Mucosa of gallbladder (tissue), 1 donor: ENCODE measurements at places on chromosomes 12 and 14.

DNA sequence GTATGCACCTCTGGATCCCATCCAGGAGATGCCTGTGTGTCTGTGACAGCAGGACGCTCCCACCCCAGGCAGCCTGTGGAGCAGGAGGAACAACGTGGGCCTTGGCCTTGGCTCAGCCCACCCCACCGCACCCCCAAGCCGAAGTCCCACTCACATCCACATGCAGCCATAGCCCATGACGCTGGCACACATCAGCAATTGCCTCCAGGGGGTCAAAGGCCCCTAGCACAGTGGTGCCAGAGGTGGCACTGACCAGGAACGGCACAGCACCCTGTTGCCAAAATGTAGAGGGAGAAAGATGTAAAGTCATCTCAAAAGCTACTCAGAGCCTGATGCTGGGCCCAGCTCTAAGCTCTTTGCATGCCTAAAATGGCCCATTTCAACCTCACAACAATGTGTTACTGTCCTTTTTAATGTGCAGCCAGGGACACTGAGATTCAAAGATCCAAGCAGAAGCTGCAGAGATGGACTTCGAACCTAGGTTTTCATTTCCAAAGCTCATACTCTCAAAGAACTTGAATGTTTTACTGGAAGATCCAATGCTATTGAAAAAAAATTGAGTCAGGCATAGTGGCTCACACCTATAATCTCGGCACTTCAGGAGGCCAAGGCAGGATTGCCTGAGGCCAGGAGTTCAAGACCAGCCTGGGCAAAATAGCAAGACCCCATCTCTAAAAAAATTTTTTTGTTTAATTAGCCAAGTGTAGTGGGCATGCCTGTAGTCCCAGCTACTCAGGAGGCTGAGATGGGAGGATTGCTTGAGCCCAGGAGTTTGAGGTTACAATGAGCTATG, 19.2 kb upstream of the ZNF740 start:
- no peak for DNase-seq

- peak; percentile 83 for DNase-seq
Measured at GRCh38 chr12:109461846-109462756, 15.0 kb downstream of the KCTD10 start.

DNA sequence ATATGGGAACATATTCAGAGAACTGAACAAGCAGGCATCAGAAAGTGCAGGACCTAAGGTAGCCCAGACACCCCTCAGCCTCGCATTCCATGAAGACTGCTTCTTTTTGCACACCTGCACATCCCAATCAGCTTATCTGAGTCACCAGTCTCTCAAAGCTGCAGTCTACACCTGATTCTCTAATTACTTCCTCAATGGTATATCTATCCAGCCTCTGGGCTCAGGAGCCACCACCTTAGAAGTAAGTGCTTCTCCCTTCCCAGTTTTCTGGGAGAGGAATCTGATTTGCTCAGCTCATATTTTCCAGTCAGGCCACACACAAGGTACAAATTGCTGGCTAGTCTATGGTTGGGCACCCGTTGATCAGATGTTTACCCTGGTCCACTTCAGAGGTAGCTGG, 21.7 kb downstream of the TC2N start:
- DNase-seq: no peak

- no peak for DNase-seq
Measured at GRCh38 chr12:47965581-47965980, 2.2 kb downstream of the TMEM106C start.

DNA sequence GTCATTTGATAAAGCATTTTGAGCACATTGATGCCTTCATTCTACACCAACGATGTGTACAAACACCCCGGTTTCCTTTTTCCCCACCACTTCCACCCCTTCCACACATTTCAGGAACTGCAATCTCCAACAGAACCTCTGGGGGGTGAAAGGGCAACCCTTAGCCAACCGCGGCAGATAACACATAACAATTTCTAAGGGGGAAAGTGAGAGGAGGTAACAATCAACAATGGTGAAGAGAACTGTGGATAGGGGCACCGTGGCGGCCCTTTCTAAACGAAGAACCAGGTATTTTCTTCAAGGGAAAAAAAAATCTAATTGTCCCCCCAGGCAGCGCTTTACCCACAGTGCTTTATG, 1.1 kb downstream of the KITLG start:
- DNase-seq: no peak

DNA sequence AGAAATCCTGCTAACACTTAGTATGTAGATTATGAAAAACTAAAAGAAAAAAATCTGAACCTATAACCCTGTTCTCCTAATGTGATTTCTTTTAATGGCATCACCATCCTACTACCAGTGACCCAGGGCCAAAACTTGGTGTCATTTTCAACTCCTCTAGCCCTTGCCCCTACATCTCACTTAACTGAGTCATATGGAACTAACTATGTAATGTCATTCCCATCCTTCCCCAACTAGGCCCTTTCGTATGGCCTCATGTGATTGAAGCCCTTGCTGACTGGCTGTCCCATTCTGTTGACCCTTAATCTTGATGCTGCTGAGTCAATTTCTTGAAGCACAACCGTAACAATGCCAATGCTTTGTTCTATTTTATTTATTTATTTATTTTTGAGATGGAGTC, 7.6 kb downstream of the DMAC2L start:
- DNase-seq: no peak

DNA sequence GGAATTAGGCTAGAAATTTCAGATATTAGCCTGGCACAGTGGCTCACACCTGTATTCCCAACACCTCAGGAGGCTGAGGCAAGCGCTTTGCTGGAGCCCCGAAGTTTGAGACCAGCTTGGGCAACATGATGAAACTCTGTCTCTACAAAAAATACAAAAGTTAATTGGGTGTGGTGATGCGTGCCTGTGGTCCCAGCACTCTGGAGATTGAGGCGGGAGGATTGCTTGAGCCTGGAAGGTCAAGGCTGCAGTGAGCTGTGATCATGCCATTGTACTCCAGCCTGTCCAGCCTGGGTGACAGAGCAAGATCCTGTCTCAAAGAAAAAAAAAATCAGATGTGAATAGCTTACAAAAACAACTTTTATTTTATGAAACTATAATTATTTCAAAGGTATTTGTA, 15.1 kb downstream of the FRMD6 start:
- DNase-seq: no peak

DNA sequence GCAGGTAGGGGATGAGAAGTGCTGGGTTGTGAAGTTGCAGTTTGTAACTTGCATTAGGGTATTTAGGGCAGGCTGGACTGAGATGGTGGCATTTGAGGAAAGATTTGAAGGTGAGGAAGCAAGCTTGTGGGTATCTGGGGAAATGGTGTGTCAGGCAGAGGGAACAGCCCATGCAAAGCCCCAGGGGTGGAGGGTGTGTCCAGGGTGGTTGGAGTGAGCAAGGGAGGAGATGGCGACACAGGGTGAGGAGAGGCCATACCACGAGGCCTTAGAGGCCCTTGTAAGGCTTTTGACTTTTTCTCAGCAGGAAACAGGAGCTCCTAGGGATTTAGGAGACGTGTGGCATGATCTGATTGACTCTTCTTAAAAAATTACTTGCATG, 136.9 kb downstream of the NUAK1 start:
- no peak for DNase-seq

DNA sequence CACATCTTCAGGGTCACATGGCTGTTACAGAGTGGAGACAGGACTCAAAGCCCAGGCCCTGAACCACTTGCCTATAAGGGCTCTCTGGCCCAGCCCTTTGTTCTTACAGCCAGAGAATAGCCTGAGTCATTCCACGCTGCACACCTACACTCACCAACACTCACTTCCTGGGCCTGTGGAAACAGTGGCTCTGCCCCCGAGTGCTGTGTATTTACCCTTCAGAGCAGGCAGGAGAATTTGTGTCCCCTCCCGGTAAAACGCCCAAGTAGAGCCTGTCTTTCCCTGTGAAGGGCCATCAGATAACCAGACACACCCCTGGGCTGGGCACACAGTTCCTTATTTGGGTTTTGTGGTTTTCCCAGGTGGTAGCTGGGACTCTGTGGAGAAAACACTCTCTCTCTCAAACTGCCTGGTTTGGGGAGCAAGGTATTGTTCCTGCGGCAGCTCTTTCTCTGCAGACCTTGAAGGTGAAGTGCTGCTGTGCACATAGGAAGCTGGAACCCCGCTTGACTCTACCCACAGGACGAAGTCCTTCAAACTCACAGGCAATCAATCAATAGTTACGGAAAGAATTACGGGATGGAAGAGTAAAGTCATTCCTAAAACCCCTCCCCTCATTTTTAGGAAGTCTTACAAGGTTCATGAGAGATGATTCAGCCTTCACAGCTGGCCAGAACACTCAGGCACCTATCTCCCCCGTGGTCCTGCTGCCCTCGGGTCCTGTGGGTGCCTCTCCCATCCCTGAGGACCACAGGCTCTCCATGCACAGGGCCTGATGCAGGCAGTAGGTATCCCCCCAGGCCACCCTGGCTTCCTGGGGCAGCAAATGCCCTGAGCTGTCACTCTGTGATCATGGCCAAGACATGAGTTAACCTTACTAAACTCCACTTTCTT, 20.3 kb downstream of the FIGNL2 start:
- peak; percentile 45 for DNase-seq

DNA sequence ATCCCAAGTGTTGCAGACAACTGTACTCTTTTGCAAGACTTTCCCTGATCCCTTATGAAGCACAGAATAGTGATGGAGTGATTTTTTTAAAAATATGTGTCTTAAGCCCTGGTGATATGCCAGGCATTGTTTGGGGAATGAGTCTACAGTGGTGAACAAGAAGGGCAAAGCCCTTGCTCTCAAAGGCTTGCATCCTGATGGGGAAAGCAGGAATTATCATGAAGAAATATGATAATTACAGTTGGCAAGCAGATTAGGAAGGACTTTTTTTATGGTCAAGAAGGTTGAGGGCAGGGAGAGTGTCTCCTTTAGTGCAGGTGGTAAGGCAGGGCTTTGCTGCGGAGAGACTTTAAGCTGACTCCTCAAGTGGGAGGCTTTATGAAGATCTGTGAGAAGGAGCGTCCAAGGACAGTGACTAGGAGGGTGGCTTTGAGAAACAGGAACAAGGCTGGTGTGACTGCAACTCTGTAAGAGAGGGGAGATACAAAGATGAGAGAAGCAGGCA, 100.2 kb downstream of the SYNE2 start:
- no peak for DNase-seq

DNA sequence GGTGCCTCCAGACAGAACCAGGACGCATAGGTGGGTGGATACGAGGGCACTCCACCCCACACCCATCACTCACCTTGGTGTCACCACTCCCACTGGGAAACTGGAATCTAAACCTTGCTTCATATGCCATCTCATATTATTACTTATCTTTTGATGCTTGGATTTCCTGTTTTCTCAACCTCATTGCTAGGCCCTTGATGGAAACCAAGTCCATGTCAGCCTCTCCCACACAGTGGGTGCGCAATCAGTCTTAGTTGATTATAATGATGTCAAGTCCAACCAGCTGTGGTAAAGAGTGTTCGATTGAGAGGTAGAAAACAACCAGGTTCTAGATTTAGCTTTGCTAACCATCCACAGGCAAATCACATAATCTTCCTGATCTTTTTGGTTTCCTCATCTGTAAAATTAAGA, 584 bp upstream of the DDHD1 start:
- no peak for DNase-seq

GRCh38 chr14:60343571-60344071, 94.6 kb downstream of the PPM1A start:
- no peak for DNase-seq

DNA sequence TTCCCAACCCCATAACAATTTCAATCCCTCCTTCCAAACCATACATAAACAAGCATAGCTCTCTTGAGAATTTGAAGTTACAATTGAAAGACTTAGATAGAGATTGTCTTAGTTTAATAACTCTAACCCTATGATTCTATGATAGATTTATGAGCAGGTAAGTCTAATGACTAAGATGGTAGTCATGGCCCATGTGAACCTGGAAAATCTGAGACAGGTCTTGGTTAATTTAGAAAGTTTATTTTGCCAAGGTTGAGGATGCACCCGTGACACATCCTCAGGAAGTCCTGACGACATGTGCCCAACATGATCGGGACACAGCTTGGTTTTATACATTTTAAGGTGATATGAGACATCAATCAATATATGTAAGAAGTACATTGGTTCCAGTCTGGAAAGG, 248.8 kb downstream of the KCNH5 start:
- DNase-seq: no peak
